ENCODE measurements at places on chromosomes 4 and X.

DNA sequence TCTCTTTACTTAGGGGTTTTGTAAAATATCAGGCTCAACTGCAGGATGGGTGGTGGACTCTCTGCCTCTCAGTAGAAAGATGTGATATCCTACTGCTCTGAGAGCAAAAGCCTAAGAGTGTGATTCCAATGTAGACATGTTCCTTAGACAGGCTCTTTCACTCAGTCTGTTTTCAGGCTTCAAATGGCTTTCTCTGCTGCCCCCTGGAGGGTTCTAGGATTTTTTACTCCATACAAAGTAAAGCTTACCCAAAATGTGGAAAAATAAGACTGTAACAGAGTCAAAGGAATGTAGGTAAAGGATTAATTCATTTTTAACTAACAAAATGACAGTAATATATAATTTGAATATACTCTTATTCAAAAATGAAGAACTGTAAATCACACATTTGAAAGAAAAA is 32.1 kb downstream of the ZGRF1 start:
- peak; percentile 11 for DNase-seq

DNA sequence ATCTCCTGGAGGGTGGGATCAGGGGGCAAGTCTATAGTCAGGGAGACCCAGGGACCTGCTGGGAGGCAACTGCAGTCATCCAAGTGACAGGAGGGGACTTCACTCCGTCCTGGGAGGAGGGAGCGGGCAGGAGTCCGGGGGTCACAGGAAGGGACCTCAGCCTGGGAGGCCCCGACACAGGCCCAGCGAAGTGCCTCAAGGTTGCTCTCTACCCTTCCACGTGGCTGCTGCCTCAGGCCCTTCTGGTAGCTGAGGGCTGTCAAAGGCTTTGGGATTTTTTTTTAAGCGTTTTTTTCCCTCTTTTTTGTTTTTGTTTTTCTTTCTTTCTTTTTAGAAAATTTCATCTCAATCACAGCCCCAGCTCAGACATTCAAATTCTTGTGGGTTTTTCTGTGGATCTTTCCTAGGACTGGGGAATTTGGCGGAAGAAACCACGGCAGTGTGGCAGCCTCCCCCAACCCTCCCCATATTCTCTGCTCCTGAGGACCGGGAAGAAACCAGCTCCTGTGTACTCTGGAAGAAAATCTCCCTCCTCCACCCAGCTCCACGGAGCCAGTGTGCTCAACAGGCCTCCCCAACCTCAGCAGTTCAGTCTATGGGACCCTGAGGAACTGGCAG is 1.4 kb upstream of the HAUS7 start:
- DNase-seq = no peak

DNA sequence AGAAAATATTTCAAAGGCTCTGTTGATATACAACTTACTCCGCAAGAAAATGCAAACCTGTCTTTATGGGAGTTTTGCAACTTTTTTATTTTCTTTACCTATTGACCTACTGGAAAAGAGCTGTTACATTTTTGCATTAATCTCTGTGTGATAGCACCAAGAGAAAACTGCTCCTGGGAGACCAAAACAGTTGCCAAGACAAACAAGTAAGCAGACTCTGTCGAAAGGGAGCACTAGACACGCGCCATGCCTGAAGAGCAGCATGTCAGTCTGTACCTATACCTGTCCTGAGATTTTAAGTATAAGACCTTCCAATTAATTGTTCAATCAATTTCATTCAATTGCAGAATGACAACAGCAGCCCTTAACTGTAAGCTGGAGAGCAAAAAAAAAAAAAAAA is 56.0 kb upstream of the TECRL start:
- no peak for DNase-seq

- DNase-seq = no peak
These were observed 170.4 kb upstream of the CASK start for GRCh38 chrX:42093756-42094155.

GRCh38 chrX:50115973-50116372 is 84.8 kb downstream of the AKAP4 start:
- DNase-seq = no peak

DNA sequence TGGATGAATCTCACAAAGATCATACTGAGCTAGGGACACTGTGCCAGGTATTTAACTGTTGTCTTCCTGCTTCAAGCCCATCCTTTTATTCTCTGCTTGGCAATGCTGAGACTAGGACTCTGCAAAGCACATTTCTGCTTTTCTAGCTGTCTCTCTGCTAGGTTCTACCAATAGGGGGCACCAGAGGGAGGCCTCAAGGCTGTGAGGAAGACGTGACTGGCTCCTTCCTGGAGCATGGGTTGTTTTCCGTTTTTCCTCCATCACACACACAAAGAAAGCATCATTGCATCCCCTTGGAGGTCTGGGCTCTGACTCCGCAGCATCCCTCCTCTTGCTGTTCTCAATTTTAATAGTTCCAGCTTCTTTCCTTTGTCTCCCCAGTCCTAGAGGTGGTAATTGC is 10.9 kb upstream of the DCTD start:
- no peak for DNase-seq

GRCh38 chr4:138310991-138311390 is 68.8 kb upstream of the SLC7A11 start:
- no peak for DNase-seq

GRCh38 chr4:83138946-83139345 is 24.4 kb upstream of the PLAC8 start:
- DNase-seq = no peak

GRCh38 chr4:140790765-140791164 is 34.6 kb upstream of the TBC1D9 start:
- DNase-seq = peak; percentile 44

- no peak for DNase-seq
These were observed 795.0 kb downstream of the CENPC start for GRCh38 chr4:66750273-66750672.

DNA sequence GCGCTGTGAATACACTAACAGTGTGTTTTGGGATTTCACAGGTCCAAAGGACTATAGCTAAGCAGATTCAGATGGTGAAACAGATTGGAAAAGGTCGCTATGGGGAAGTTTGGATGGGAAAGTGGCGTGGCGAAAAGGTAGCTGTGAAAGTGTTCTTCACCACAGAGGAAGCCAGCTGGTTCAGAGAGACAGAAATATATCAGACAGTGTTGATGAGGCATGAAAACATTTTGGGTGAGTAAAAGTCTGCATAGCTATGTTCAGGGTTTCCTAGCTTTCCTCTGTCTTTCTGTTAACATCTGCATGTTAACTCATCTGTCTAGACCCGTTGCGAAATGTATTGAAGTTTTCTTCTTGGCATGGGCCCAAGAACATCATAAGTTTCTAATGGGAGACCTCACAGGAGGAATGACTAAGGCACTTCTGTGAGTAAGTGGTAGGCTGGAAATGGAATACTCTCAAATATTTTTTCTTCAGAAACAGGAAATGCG is 372.1 kb downstream of the BMPR1B start:
- peak; percentile 42 for DNase-seq

- DNase-seq = no peak
These were observed 19.3 kb downstream of the SEC24D start for GRCh38 chr4:118816538-118817177.

- no peak for DNase-seq
These were observed 103.6 kb downstream of the ENOX2 start for GRCh38 chrX:130799393-130799792.

GRCh38 chrX:45709381-45709780 is 508.7 kb upstream of the DIPK2B start:
- no peak for DNase-seq

DNA sequence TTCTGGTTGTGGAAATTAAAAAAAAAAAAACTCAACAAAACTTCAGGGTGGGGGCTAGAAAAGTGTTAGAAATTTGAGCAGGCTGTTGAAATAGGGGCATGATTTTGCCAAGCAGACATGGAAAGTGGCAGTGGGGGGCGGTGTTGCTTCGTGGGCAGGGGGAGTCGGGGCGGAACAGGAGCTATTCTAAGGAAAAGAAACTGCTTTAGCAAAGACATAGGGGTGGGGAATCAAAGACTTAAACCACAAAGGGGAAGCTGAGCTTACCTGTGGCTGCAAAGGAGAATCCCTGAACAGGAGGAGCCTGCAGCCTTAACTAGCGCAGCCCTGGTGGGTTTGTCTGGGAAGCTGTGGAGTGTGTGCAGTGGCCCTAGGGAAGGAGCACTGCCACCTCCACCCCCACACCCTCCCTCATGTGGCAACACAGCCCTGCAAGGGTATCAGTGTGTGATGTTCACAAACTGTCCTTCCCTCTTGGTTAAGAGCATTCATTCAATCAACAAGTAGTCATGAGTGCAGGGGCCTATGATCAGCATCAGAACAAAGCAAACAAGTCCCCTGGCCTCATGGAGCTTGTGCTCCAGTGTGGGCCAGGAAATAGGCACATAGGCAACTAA is 20.5 kb downstream of the SEL1L3 start:
- no peak for DNase-seq

- DNase-seq = no peak
These were observed 84.9 kb upstream of the CAMK2D start for GRCh38 chr4:113846433-113846832.

DNA sequence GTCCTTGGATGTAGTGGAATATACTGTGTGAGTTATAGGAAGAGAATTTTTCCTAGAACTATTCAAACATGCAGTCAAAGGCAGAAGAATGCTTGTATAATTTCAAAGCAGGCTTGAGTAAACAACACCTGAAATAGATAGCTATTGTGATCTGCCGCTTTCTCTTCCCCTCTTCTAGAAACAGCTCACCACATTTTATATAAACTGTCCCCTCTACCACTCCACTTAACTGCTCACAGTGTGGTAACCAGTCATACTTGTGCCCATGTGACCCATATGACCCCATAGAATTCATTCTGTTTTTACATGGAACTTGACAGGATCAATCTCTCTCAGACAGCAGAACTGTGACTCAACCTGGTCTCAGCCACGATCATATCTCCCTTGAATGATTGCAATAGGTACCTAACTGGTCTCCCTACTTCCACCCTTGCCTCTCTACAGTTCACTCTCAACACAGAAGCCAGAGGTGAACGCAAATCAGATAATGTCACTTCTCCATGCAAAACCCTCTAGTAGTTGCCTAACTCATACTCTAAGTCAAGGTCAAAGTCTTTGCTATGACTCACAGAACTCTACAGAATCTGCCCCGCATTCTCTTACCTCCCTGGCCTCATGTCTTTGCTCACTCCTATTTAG is 85.6 kb upstream of the EFHC2 start:
- DNase-seq = no peak

DNA sequence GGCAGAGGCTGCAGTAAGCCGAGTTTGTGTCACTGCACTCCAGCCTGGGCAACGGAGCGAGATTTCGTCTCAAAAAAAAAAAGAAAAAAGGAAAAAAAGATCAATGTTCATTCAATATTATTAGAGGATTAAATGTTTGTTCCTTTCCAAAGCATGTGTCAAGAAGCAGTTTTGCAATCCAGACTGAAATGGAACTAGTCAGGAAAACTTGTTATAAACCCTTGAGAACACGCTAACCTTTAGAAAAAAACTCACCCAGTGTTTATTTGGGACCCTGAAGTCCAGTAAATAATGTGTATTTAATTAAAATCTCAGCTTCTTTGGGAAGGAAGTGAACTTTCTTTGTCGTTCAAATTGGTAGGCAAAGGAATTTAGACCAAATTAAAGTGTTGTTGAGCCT is 16.4 kb upstream of the PRSS12 start:
- no peak for DNase-seq

- DNase-seq = no peak
These were observed 31.1 kb downstream of the TMEM164 start for GRCh38 chrX:110034036-110034435.

- no peak for DNase-seq
These were observed 608.4 kb upstream of the PITX2 start for GRCh38 chr4:111231281-111231680.

DNA sequence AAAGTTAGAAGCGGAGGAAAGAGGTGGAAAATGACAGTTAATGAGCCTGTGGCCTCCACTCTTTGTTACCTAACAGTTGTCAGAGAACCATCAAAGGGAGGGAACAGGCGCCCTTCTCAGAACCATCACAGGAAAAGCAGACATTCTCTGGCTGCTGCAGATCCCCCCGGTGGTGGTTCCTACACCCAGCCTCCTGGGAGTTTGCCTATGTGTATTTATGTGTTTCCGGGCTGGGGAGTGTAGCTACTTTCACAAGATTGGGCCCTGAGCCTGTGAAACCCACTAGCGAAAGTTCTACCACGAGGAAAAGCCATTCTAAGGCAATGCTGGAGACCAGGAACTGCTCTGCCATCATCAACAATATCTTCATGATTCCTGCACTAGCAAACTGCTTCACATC is 52.7 kb upstream of the BCOR start:
- no peak for DNase-seq

- DNase-seq = no peak
These were observed 67.3 kb downstream of the AFAP1 start for GRCh38 chr4:7872264-7872771.

GRCh38 chrX:130636277-130636676 is 234.5 kb downstream of the RBMX2 start:
- DNase-seq = no peak

- DNase-seq = no peak
These were observed 160.1 kb downstream of the PTCHD1 start for GRCh38 chrX:23494741-23495140.

- no peak for DNase-seq
These were observed 14.4 kb upstream of the ASMTL start for GRCh38 chrX:1466971-1467561.

- DNase-seq = no peak
These were observed 48.9 kb downstream of the WWC2 start for GRCh38 chr4:183147983-183148382.

GRCh38 chr4:173420324-173420752 is 21.4 kb upstream of the SCRG1 start:
- peak; percentile 81 for DNase-seq

GRCh38 chr4:74283614-74284013 is 24.7 kb upstream of the EPGN start:
- no peak for DNase-seq

- DNase-seq = no peak
These were observed 67.4 kb downstream of the ZNF182 start for GRCh38 chrX:47936224-47936939.

- DNase-seq = no peak
These were observed 3.5 kb downstream of the SH3KBP1 start for GRCh38 chrX:19883878-19884277.

- no peak for DNase-seq
These were observed 83.2 kb upstream of the IL1RAPL2 start for GRCh38 chrX:104482757-104483156.

GRCh38 chrX:12210971-12211370 is 72.7 kb downstream of the FRMPD4 start:
- DNase-seq = no peak

Data from hippocampal formation (tissue), 2 donors.